ENCODE measurements at places on chromosomes 1 and 21. TPM values are rescaled to one million over a fixed set of nuclear protein-coding genes. Genes with fewer than 3 reads are reported as not detected.
A peak's percentile ranks its signal among the peaks of the same experiment; 100 is the strongest.

The ADGRL2 gene
- 18.9 TPM for polyA plus RNA-seq

The SPATC1L gene
- 9.6 TPM for polyA plus RNA-seq

The ADGRB2 gene
- polyA plus RNA-seq = 24.4 TPM

The CFAP57 gene
- polyA plus RNA-seq = 0.16 TPM

- no peak overlapping the region for H3K4me3 ChIP-seq
- no peaks in the 10 kb centered on the region for H3K36me3 ChIP-seq
- no peaks in the 10 kb centered on the region for H3K4me1 ChIP-seq
- H3K27ac ChIP-seq = no peak overlapping the region
Measured at GRCh38 chr1:162710780-162711465, 78.7 kb downstream of the DDR2 start.

- peaks cover 2% of the 10 kb centered on the region for H3K27me3 ChIP-seq
- no peak overlapping the region for H3K4me3 ChIP-seq
- H3K36me3 ChIP-seq = no peaks in the 10 kb centered on the region
- peak overlapping the region; percentile 71 for H3K27ac ChIP-seq
- peak; percentile 25 for DNase-seq
- H3K4me1 ChIP-seq = peaks cover 28% of the 10 kb centered on the region
Measured at GRCh38 chr1:52636721-52637695, 4.0 kb downstream of the SHISAL2A start.

GRCh38 chr1:78668427-78668826 lies 18.8 kb downstream of the IFI44 start:
- no peak overlapping the region for H3K27ac ChIP-seq
- H3K27me3 ChIP-seq = no peaks in the 10 kb centered on the region
- no peaks in the 10 kb centered on the region for H3K4me1 ChIP-seq
- no peaks in the 10 kb centered on the region for H3K36me3 ChIP-seq
- H3K4me3 ChIP-seq = no peak overlapping the region

GRCh38 chr1:203402629-203403337 lies 51.9 kb upstream of the FMOD start:
- peaks cover 6% of the 10 kb centered on the region for H3K27me3 ChIP-seq
- no peak for DNase-seq
- H3K27ac ChIP-seq = no peak overlapping the region
- no peak overlapping the region for H3K4me3 ChIP-seq
- H3K36me3 ChIP-seq = no peaks in the 10 kb centered on the region

GRCh38 chr1:235317168-235317567 lies 10.8 kb downstream of the ARID4B start:
- H3K27me3 ChIP-seq = no peaks in the 10 kb centered on the region
- H3K27ac ChIP-seq = no peak overlapping the region
- peaks cover 27% of the 10 kb centered on the region for H3K36me3 ChIP-seq
- no peak for DNase-seq

- peaks cover 74% of the 10 kb centered on the region for H3K36me3 ChIP-seq
- H3K27me3 ChIP-seq = no peaks in the 10 kb centered on the region
- peaks cover 16% of the 10 kb centered on the region for H3K4me1 ChIP-seq
- DNase-seq = no peak
- H3K27ac ChIP-seq = no peak overlapping the region
- no peak overlapping the region for H3K4me3 ChIP-seq
Measured at GRCh38 chr1:13779930-13780329, 79.9 kb downstream of the PRDM2 start.

GRCh38 chr1:57494530-57495079 lies 70.7 kb upstream of the DAB1 start:
- no peak overlapping the region for H3K4me3 ChIP-seq
- H3K36me3 ChIP-seq = no peaks in the 10 kb centered on the region
- no peaks in the 10 kb centered on the region for H3K27me3 ChIP-seq
- DNase-seq = no peak
- H3K4me1 ChIP-seq = no peaks in the 10 kb centered on the region

DNA sequence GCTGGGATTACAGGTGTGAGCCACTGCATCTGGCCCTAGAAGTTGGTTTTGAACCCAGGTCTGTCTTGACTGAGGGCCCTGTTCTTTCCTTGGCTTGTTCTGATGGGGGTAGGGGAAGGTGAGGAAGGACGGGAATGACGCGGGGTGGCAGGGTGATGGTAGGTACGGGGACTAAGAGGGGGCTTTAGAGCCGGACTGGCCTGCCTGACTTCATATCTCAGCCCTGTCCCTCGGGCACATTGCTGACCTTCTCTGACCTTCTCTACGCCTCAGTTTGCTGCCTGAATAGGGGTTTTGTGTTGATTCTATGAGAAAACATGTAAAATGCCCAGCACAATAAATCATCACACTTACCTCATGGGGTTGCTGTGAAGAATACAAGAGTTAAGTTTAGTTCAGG lies 6.7 kb downstream of the RNF186 start:
- H3K27me3 ChIP-seq = no peaks in the 10 kb centered on the region
- no peaks in the 10 kb centered on the region for H3K4me1 ChIP-seq
- no peak for DNase-seq

All from thymus (tissue), 14 donors.